ENCODE measurements at places on chromosomes 5 and 9.

- no peak for DNase-seq
- no peaks in the 10 kb centered on the region for H3K36me3 ChIP-seq
- no peak overlapping the region for H3K27ac ChIP-seq
Measured at GRCh38 chr5:171630350-171631065, 155.1 kb upstream of the SMIM23 start.

- no peaks in the 10 kb centered on the region for H3K36me3 ChIP-seq
- no peaks in the 10 kb centered on the region for H3K27me3 ChIP-seq
- peaks cover 18% of the 10 kb centered on the region for H3K4me1 ChIP-seq
Measured at GRCh38 chr5:150765011-150765798, 6.4 kb upstream of the DCTN4 start.

GRCh38 chr9:8366161-8366926, 566.8 kb upstream of the DMAC1 start:
- H3K4me3 ChIP-seq: no peak overlapping the region
- H3K27ac ChIP-seq: no peak overlapping the region
- no peaks in the 10 kb centered on the region for H3K27me3 ChIP-seq
- DNase-seq: no peak

DNA sequence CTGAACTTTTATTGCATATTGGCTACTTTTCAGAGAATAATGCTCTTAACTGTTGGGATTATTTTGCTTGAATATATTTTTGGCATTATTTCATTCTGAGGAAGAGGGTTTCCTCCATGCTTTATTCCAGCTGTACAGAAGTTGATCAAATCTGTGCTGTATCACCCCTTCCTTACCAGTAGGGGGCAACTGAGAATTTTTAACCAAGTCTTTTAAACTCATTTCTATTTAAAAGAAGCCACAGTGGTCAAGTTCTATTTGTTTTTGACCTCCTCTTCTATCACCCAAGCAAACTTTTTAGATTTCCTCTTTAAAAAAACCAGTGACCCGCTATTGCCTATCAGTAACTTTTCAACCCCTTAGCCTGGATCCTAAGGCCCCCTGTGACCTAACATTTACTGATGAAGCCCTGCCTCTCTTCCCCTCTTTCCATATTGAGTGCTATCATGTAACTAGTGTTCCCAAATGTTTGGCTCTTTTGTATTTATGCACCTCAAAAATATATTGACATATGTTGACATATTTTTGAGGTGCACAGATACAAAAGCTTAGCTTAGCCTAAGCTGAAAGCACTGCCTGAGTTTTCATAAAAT, 80.6 kb downstream of the FBXO4 start:
- no peak overlapping the region for H3K4me3 ChIP-seq
- no peaks in the 10 kb centered on the region for H3K27me3 ChIP-seq
- no peak overlapping the region for H3K27ac ChIP-seq

DNA sequence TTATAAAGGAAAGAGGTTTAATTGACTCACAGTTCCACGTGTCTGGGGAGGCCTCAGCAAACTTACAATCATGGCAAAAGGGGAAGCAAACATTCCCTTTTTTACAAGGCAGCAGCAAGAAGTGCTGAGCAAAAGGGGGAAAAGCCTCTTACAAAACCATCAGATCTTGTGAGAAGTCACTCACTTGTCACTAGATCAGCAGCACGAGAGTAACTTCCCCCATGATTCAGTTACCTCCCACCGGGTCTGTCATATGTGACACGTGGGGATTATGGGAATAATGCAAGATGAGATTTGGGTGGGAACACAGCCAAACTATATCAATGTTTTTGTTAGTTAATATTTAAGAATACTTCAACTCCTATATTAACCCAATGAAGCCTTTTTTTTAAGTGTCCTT, 275.2 kb upstream of the CDH9 start:
- H3K4me1 ChIP-seq: no peaks in the 10 kb centered on the region
- H3K36me3 ChIP-seq: no peaks in the 10 kb centered on the region
- no peak for DNase-seq
- no peaks in the 10 kb centered on the region for H3K27me3 ChIP-seq
- H3K27ac ChIP-seq: no peak overlapping the region

DNA sequence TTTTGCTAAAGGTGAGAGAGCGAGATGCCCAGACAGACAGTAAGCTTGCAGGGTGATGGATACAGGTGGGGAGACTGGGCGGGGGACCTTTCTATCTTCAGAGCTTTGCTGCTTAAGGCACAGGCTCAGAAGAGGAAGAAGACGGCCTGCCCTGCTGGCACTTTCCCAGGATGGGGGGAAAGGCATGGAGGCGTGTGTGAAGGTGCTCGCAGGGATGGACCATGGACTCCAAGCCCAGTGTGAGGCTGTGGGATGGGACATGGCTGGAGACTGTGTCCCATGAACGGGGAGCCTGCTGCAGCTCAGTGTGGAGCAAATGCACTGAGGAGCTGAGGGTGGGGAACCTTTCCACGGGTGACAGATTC, 243.2 kb upstream of the IRX4 start:
- H3K36me3 ChIP-seq: no peaks in the 10 kb centered on the region
- no peak overlapping the region for H3K4me3 ChIP-seq
- no peak overlapping the region for H3K27ac ChIP-seq
- H3K27me3 ChIP-seq: no peaks in the 10 kb centered on the region
- H3K4me1 ChIP-seq: no peaks in the 10 kb centered on the region

DNA sequence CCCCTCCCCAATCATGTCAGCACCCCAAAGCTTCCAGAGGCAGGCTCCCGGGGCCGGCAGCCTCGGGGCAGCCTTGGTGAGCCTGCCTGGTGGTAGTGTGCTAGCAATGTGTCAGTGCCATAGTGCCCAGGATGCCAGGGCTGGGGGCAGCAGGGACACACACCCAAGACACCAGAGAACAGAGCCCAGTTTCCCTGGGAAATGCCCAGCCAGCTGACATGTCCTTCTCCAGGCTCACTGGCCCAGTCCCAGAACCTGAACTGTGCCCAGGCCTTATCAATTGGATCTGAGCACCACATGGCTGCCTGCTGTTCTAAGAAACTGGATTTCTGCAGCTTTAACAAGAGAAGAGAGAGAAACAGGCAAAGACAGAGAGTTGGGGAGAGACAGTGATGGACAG, 74.9 kb upstream of the LRRTM2 start:
- no peak overlapping the region for H3K4me3 ChIP-seq
- peaks cover 37% of the 10 kb centered on the region for H3K4me1 ChIP-seq
- H3K27ac ChIP-seq: no peak overlapping the region
- H3K27me3 ChIP-seq: no peaks in the 10 kb centered on the region
- no peak for DNase-seq

- H3K4me3 ChIP-seq: no peak overlapping the region
- H3K27ac ChIP-seq: no peak overlapping the region
Measured at GRCh38 chr5:111252799-111253545, 28.8 kb downstream of the CAMK4 start.

DNA sequence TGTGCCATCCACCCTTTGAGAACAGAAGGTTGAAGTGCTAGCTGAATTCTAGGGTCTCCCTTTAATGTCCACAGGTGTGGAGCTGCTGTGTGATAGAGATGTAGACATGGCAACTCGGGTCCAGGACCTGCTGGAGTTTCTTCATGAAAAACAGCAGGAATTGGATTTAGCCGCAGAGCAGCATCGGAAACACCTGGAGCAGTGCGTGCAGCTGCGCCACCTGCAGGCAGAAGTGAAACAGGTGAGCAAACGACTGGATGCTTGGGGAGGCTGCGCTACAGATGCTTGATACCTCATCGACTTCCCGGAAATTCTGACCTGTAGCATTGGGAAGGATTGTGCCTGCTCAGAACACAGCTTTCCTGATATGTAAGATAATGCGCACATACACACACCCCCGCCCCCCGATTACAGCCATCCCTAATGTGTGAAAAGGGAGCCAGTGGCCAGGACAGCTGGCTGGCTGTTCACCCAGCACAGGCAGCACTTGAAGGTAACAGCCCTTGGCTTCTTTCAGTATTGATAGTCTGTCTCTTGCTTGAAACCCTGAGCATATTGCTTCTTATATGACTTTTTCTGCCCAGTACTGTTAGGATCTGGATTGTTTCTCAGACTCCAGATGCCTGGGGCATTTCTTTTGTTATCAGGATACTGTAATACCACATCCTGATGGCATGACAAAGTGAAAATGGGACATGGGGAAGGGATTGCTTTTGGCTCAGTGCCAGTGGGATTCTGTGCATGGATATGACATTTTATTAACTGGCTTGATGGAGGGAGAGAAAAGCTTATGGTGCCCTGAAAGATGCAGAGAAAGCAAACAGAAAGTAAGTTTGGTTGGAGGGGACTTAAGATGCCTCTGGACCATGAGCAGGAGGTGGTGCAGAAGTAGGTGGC, 216.8 kb upstream of the OTULINL start:
- no peak for DNase-seq
- no peaks in the 10 kb centered on the region for H3K4me1 ChIP-seq
- H3K27me3 ChIP-seq: no peaks in the 10 kb centered on the region
- no peak overlapping the region for H3K27ac ChIP-seq
- H3K36me3 ChIP-seq: peaks cover 45% of the 10 kb centered on the region
- H3K4me3 ChIP-seq: no peak overlapping the region

GRCh38 chr5:54838843-54839242, 146.6 kb downstream of the ESM1 start:
- no peaks in the 10 kb centered on the region for H3K4me1 ChIP-seq
- H3K27me3 ChIP-seq: no peaks in the 10 kb centered on the region
- H3K36me3 ChIP-seq: no peaks in the 10 kb centered on the region
